CD8-positive, alpha-beta memory T cell (primary cell): ENCODE measurements at places on chromosomes 2 and 18. TPM values are rescaled to one million over a fixed set of nuclear protein-coding genes. Genes with fewer than 3 reads are reported as not detected.

The PIEZO2 gene
- not detected for total RNA-seq

DNA sequence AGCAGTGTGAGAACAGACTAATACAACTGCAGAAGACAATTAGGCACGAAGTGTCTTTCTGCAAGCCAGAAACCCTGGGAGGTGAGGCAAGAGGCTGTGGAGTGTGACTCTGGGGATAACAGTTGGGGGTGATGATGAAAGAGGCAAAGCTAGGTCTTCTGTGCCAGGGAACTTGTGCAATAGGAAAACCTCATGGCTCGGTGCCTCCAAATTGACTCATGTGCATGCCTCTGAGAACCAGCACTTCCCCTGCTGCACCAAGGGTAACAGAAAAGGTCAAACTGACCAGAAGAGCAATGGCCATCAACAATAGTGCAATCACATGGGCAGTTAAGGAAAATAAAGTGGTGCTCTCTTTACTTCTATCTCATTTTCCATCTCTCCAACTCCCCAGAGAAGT is 136.4 kb downstream of the SCG2 start:
- H3K4me3 ChIP-seq: no peak overlapping the region
- no peaks in the 10 kb centered on the region for H3K4me1 ChIP-seq
- no peak overlapping the region for H3K27ac ChIP-seq
- no peak for DNase-seq
- no peaks in the 10 kb centered on the region for H3K27me3 ChIP-seq

- no peaks in the 10 kb centered on the region for H3K4me1 ChIP-seq
- H3K4me3 ChIP-seq: no peak overlapping the region
- no peaks in the 10 kb centered on the region for H3K27me3 ChIP-seq
- no peak for DNase-seq
Observed at GRCh38 chr2:102094917-102095316, 47.6 kb upstream of the IL1R1 start.

- H3K4me1 ChIP-seq: no peaks in the 10 kb centered on the region
- H3K27ac ChIP-seq: no peak overlapping the region
- DNase-seq: no peak
- H3K27me3 ChIP-seq: no peaks in the 10 kb centered on the region
Observed at GRCh38 chr18:78021196-78021595, 771.5 kb downstream of the GALR1 start.

The CDKL4 gene
- 0.31 TPM for total RNA-seq

The MC5R gene
- total RNA-seq: not detected

GRCh38 chr18:78368726-78369125 is 610.9 kb upstream of the SALL3 start:
- no peaks in the 10 kb centered on the region for H3K27me3 ChIP-seq
- no peak overlapping the region for H3K4me3 ChIP-seq
- no peak for DNase-seq
- no peak overlapping the region for H3K27ac ChIP-seq
- no peaks in the 10 kb centered on the region for H3K36me3 ChIP-seq
- no peaks in the 10 kb centered on the region for H3K4me1 ChIP-seq

The NTSR2 gene
- total RNA-seq: not detected

DNA sequence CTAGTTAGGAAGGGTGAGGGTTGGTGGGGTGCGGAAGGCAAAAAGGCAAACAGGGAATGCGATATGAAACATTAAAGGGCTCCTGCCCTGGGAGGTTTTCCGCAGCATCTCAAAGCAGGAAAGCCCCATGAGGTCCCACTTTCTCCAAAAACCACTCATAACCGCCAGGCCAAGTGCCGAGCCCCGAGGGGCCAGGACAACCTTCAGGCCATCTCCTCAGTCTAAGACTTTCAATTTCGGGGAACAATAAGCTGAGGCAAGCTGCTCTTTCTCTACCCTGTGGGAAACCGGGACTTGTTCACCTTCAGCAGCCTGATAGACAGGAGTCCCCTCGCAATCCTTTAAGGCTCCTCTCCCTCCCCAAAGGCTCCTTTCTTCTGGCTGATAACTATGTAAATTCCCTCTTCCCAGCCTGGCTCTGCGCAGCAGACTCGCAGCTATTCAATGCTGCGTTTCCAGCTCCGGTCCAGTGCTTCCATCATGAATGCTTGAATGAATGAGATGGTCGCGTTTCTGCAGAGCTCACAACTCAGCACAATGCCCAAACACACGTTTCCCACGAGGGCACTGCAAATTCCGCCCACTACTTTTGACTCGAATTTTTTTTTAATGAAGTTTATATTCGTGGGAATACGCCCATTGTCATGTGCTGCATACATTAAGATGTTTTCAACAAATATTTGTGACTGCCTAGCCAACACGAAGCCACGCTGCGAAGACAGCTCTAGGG is 1.4 kb downstream of the LAMA1 start:
- H3K36me3 ChIP-seq: no peaks in the 10 kb centered on the region
- no peaks in the 10 kb centered on the region for H3K4me1 ChIP-seq
- no peak overlapping the region for H3K4me3 ChIP-seq
- H3K27ac ChIP-seq: no peak overlapping the region
- no peaks in the 10 kb centered on the region for H3K27me3 ChIP-seq

DNA sequence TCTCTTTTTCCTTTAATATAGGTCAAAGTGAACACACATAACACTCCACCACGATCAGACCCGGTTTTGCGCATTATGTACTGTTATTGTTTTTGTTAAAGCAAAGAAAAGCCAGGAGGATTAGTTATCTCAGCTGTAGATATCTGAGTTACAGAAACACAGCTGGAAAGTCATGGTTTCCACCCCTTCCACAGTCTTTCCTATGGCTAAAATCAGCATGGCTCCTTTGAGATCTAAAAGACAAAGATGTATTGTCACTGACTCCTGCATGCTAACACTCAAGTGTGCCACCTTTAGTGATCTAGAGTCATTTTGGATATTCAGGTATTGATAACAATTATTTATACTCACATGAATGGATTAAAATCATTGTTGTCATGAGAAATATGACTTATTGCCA is 260.0 kb downstream of the FIGN start:
- H3K36me3 ChIP-seq: no peaks in the 10 kb centered on the region
- no peak overlapping the region for H3K27ac ChIP-seq
- no peak overlapping the region for H3K4me3 ChIP-seq
- no peaks in the 10 kb centered on the region for H3K4me1 ChIP-seq

The CYP27C1 gene
- not detected for total RNA-seq

GRCh38 chr2:190794790-190795189 is 85.8 kb upstream of the GLS start:
- H3K36me3 ChIP-seq: no peaks in the 10 kb centered on the region
- no peak overlapping the region for H3K4me3 ChIP-seq
- no peaks in the 10 kb centered on the region for H3K27me3 ChIP-seq

- H3K36me3 ChIP-seq: no peaks in the 10 kb centered on the region
- H3K27ac ChIP-seq: no peak overlapping the region
Observed at GRCh38 chr18:74942319-74942910, 266.5 kb downstream of the PTGR3 start.

DNA sequence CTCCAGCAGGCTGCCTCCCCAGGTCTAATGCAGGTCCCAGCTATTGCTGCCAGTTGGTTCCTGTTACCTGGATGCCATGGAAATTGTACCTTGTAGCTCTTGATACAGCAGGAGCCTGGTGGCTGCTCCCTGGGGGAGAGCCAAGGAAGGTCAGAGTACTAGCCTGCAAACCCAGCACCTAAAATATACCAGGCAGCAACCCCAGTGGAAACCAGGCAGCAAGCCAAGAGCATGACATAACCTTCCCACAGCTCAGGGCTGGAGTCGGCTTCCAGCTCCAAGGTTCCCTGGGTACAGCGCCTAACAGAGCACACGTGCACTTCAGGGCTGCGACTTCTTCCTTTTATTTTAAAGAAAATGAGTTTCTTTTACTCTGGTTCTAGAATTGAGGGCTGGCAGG is 30.3 kb downstream of the TNP1 start:
- H3K27ac ChIP-seq: no peak overlapping the region
- no peaks in the 10 kb centered on the region for H3K27me3 ChIP-seq
- H3K36me3 ChIP-seq: no peaks in the 10 kb centered on the region
- no peak overlapping the region for H3K4me3 ChIP-seq

GRCh38 chr18:8063733-8064132 is 496.6 kb downstream of the PTPRM start:
- no peaks in the 10 kb centered on the region for H3K36me3 ChIP-seq
- no peak overlapping the region for H3K4me3 ChIP-seq
- H3K4me1 ChIP-seq: no peaks in the 10 kb centered on the region
- H3K27ac ChIP-seq: no peak overlapping the region
- no peaks in the 10 kb centered on the region for H3K27me3 ChIP-seq
